ENCODE measurements at places on chromosomes 11 and 22.

- DNase-seq: no peak
These were observed 703.3 kb upstream of the ANO5 start for GRCh38 chr11:21489416-21490115.

- DNase-seq: no peak
These were observed 20.9 kb upstream of the NRGN start for GRCh38 chr11:124718801-124719200.

GRCh38 chr11:124605719-124606118 lies 5.5 kb upstream of the PANX3 start:
- DNase-seq: no peak

DNA sequence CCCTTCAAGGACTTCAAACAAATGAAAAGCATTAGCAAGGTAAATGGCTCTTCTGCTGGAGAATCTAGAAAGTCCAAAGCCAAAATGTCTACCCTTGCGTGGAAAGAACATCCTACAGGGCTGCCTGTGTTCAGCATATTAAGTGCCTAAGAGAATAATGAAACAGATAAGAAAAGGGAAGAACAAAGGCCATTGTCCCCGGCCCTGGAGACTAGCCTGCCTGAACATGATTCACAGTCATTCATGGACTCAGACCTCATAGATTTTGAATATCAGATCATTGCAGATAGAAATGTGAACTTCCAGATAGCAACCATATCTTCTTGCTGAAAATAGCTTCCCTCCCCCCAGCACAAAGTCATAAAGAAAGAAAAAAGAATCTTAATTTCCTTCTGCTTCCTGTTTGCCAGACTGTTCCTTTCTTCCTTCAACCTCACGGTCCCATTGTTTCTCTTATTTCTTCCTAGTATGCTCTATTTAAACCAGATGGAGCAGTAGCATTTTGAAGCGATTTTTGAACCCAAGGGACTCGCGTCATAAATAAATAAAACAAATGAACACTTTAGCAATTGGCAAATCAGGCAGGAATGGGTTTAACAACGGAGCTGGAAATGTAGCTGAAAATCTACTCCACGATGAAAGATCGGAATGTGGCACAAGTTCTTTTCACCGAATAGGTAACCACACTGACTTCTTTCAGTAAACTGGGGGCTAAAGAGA lies 408.2 kb upstream of the CCDC90B start:
- no peak for DNase-seq

- DNase-seq: no peak
These were observed 25.1 kb downstream of the KCNQ1OT1 start for GRCh38 chr11:2674658-2675131.

GRCh38 chr22:43331069-43331451 lies 12.1 kb downstream of the SCUBE1 start:
- no peak for DNase-seq

Measured in CD4-positive, alpha-beta T cell treated with Interleukin-15 for 4 hours (primary cell).